ENCODE measurements at places on chromosomes 5 and 9. TPM values are rescaled to one million over a fixed set of nuclear protein-coding genes. Genes with fewer than 3 reads are reported as not detected.

GRCh38 chr5:149219584-149219983 is 52.1 kb upstream of the AFAP1L1 start:
- H3K4me1 ChIP-seq: no peaks in the 10 kb centered on the region
- no peaks in the 10 kb centered on the region for H3K27me3 ChIP-seq
- H3K27ac ChIP-seq: no peak overlapping the region

DNA sequence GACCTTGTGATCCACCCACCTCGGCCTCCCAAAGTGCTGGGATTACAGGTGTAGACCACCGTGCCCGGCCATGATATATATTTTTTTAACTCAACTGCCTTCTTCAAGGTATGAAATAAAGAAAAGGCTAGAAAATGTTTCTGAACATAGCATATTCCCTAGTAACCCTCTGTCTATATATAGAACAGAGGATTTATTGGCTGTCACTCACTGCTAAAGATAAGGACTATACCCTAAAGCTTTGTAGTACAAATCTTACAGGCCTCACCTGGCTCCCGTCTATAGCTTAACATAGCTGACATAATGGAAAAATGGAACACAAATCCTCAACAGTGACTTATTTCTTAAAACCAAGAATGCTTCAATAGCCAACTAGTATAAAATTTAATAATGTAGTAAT is 14.2 kb downstream of the SGTB start:
- H3K36me3 ChIP-seq: no peaks in the 10 kb centered on the region
- no peak for DNase-seq
- no peaks in the 10 kb centered on the region for H3K27me3 ChIP-seq
- no peak overlapping the region for H3K27ac ChIP-seq
- H3K4me1 ChIP-seq: no peaks in the 10 kb centered on the region
- H3K4me3 ChIP-seq: no peak overlapping the region

DNA sequence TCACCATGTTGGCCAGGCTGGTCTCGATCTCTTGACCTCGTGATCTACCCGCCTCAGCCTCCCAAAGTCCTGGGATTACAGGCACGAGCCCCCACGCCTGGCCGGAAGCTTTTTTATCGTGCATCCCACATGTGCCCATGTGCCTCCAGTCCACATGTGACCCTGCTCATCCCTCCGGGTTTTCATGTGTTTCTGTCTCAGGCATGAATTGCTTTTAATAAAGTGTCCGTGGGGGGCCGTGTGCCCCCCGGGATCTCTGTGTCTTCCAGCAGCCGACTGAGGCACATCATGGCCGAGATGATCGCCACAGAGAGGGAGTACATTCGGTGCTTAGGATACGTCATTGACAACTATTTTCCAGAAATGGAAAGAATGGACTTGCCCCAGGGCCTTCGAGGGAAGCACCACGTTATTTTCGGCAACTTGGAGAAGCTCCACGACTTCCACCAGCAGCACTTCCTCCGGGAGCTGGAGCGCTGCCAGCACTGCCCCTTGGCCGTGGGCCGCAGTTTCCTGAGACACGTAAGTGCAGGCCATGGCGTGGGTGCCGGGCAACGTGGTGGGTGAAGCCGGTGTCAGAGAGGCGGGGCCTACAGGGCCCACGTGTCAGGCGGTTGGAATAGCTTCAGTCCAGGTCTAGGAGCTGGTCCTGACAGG is 22.1 kb upstream of the LRRC14B start:
- H3K4me1 ChIP-seq: peaks cover 19% of the 10 kb centered on the region
- H3K4me3 ChIP-seq: no peak overlapping the region
- no peaks in the 10 kb centered on the region for H3K27me3 ChIP-seq

DNA sequence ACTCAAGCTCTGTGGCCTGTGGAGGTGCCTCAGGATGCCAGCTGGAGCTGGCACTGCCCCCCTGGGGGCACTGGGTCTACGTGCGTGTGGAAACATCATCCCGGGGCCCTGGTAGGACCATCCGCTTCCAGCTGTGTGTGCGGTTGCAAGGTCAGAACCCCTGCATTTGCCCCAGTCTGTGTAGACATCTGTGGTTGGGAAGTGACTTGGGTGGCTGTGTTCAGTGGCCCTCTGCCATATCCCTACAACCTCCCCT is 12.5 kb downstream of the TMEM8B start:
- no peak overlapping the region for H3K4me3 ChIP-seq
- peaks cover 1% of the 10 kb centered on the region for H3K4me1 ChIP-seq
- DNase-seq: no peak
- no peaks in the 10 kb centered on the region for H3K36me3 ChIP-seq

DNA sequence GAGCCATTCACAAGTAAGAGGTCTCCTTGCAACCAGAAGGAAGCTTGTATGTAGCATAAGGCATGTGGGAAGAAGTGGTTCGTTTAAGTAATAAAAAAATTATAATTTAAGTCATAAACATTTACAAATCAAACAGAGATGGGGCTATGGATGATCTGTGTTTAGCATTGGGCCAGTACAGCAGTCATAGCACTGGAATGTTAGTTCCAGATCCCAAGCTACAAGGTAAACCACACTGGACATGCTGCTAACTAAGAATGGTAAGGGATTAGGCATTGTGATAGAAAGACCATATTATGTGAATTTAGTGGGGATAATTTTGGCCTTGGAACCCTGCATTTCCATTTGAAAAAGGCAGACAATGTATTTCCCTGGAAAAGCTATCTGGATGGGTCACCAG is 170.4 kb upstream of the KCNN2 start:
- no peaks in the 10 kb centered on the region for H3K36me3 ChIP-seq
- H3K4me1 ChIP-seq: no peaks in the 10 kb centered on the region
- no peaks in the 10 kb centered on the region for H3K27me3 ChIP-seq
- H3K4me3 ChIP-seq: no peak overlapping the region
- no peak overlapping the region for H3K27ac ChIP-seq

DNA sequence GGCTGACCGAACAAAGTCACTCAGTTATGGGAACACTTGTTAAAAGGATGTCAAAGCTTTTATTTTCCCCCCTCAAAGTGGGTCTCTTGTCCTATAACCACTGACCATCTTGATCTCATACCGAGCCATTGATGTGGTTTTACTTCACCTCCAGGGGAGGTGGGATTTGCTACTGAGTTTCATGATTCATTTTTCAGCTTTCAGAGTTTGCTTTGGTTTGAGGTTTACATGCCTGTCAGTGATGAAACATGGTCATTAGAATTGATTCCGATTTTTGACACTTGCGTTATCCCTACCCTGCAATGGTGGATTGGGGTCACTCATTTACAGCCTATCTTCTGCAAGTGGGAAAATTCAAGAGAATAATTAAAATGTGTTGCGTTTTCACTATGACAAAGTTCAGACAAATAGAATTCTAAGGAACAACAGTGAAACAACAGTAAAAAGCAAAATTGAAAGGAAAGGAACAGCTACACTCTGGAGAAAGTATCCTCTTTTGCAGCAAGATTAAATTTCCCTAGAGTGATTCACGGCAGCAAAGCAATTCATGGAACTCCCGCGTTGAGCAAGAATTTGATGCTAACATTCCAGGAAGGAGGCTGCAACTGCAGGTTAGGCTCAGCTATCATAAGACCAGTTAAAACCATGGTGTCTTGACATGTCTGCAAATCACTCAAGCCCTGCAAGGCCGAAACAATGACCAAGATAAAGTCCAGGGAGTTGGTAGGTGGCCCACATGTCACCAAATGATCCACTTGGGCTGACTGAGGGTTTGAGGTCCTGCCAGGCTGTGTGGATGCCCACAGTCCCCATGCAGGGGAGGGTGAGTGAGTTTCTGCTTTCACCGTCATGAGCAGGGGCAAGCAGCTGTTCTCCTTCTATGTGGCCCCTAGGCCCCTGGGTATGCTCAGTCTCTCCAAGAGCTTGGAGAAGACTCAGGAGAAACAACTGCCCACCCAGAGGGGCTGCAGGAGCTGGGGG is 9.4 kb downstream of the GADD45G start:
- no peak overlapping the region for H3K27ac ChIP-seq
- DNase-seq: no peak
- H3K36me3 ChIP-seq: no peaks in the 10 kb centered on the region
- no peaks in the 10 kb centered on the region for H3K27me3 ChIP-seq

DNA sequence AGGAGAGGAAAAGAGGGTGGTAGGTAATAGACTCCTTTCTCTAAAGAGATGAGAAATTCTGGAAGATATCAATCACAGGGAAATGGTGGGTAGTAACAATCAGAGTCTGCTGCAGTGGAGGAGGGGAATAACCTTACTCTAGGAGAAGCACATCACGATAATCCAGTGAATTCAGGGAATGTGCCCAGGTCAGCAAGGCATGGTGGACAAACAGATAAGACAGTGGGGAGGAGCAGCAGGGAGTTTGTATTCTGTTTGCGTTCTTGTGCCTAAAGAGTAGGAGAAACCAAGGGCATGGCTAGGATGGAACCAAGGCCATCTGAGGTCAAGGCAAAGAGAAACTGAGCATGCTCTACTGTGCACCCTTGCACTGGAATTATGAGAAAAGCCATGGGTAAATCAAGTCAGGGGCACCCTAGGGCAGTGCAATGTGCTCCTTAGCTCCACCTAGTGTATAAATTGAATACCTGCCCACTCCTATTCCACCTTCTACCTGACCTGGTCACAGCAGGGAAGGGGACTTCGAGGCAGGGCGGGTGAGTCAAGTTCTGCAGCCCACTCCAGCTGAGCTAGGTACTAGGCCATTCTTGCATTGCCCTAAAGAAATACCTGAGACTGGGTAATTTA is 31.6 kb downstream of the RETREG1 start:
- H3K4me1 ChIP-seq: no peaks in the 10 kb centered on the region
- H3K27ac ChIP-seq: no peak overlapping the region
- DNase-seq: no peak
- no peaks in the 10 kb centered on the region for H3K36me3 ChIP-seq
- H3K4me3 ChIP-seq: no peak overlapping the region
- H3K27me3 ChIP-seq: no peaks in the 10 kb centered on the region

GRCh38 chr5:43635374-43635773 is 32.4 kb downstream of the NNT start:
- no peak overlapping the region for H3K4me3 ChIP-seq
- no peaks in the 10 kb centered on the region for H3K4me1 ChIP-seq
- H3K27ac ChIP-seq: no peak overlapping the region
- no peak for DNase-seq

DNA sequence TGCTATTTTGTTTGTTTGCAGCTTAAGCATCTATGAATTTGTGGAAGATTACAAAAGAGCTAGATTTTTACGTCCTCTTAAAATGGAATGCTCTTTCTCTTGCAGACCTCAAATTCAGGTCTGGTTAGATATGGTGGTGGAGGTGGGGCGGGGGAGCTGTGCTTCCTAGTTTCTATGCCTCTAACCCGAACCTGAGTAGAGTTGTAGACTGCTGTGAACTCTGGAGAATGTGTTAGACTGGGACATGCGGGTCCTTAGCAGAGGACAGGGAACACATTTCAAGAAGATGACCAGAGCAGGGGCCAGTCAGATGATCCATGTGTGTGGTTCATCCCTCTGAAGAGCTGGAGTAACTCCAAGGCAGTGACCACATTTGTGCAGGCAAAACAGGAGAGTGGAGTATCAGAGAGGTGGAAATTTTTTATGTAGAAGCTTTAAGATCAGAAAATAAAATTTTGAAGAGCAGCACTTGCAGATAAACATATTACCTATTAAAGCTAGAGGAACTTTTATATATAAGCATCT is 154.9 kb downstream of the FAM174A start:
- H3K27me3 ChIP-seq: no peaks in the 10 kb centered on the region
- DNase-seq: no peak
- H3K4me1 ChIP-seq: no peaks in the 10 kb centered on the region
- no peak overlapping the region for H3K4me3 ChIP-seq
- H3K36me3 ChIP-seq: no peaks in the 10 kb centered on the region

DNA sequence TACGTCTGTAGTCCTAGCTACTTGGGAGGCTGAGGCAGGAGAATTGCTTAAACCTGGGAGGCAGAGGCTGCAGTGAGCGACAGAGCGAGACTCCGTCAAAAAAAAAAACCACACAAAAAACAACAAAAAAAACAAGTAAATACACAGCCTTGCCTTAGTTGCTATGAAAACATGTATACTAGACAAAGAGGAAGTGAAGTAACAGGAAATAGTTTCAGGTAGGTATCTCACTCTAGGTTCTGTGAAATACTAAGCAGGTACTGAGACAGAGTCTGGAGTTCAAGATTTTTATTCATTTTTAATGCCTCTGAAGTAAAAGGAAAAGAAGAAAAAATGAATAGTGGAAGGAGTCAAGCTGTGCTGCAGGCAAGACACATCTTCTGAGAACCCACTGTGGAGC is 687.9 kb upstream of the RGMB start:
- no peak overlapping the region for H3K27ac ChIP-seq
- H3K4me1 ChIP-seq: no peaks in the 10 kb centered on the region
- no peak overlapping the region for H3K4me3 ChIP-seq
- no peaks in the 10 kb centered on the region for H3K36me3 ChIP-seq

DNA sequence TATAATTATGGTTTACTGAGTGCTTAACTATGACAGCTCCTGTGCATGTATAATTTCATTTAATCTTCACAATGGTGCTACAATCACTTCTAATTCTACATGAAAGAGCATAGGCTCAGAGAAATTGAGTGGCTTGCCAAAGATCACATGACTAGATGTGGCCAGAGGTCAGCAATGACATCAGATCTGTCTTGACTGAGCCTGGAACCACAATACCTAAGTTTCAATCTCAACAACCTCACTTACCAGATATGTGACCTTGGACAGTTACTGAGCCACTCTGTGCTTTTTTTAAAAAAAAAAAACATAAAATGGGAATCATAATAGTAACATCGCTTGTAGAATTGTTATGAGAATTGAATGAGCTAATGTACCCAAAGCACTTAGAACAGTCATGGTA is 130.7 kb downstream of the TRIM32 start:
- no peaks in the 10 kb centered on the region for H3K4me1 ChIP-seq
- H3K27me3 ChIP-seq: no peaks in the 10 kb centered on the region
- no peak overlapping the region for H3K4me3 ChIP-seq
- no peak overlapping the region for H3K27ac ChIP-seq

DNA sequence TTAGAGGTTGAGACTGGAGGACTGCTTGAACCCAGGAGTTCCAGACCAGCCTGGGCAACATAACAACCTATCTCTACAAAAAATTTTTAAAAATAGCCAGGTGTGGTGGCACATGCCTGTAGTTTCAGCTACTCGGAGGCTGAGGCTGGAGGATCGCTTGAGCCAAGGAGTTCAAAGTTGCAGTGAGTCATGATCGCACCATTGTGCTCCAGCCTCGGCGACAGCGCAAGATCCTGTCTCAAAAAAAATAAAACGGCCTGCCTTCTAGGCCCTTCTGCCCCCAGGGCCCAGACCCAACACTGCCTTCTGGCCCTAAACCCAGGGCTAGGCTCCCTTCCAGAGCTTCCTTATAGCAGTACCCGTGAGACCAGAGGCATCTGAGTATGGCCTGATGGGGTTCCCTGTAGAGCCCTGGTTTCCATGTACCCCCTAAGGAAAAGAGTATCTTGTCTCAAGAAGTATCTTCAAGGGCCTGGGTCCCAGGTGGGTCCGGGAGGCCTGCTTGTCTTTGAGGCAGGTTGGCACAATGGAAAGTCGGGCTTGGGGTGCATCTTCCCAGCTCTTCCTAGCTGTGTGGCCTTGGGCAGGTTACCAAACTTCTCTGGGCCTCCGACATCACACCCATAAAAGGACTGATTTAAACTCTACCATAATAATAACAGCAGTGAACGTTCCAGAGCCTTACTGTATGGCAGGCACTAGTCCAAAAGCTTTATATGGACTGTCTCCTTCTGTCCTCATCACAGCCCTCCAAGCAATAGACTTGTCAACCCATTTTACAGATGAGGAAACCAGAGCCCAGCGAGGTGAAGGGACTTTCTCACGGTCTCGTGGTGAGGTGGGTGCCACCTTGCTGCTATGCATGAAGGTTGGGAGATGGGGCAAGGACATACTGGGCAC is 9.6 kb downstream of the LRRC8A start:
- H3K4me1 ChIP-seq: peaks cover 17% of the 10 kb centered on the region
- no peaks in the 10 kb centered on the region for H3K36me3 ChIP-seq
- H3K27ac ChIP-seq: peak overlapping the region; percentile 26
- no peak overlapping the region for H3K4me3 ChIP-seq

APBA1 gene
- 16.5 TPM for total RNA-seq

HK3 gene
- 0.61 TPM for total RNA-seq

COX7C gene
- total RNA-seq: 504 TPM

PSIP1 gene
- 77.3 TPM for total RNA-seq

SH2D3C gene
- 5.2 TPM for total RNA-seq

PRELID2 gene
- 28.4 TPM for total RNA-seq
